Left lobe of liver (tissue), 2 donors: ENCODE measurements at places on chromosomes 7 and 10.

DNA sequence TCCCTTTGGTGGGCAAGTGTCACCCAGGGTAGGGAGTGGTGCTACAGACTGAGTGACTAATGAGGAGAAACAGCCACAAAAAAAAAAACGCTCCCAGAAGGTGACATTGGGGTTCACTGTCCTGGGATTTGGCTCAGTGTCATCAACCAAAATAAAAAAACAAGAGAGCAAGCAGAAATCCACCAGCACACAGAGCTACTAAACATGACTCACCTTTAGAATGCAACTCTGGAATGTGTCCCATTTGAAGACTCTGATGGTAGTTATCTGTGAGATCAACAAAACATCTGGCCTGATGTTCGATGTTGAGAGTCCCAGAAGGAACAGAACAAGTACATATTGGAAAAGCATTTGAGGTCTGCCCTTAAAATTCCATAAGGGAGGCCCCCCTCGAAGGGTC lies 200.3 kb upstream of the LYZL2 start:
- DNase-seq, result no peak

DNA sequence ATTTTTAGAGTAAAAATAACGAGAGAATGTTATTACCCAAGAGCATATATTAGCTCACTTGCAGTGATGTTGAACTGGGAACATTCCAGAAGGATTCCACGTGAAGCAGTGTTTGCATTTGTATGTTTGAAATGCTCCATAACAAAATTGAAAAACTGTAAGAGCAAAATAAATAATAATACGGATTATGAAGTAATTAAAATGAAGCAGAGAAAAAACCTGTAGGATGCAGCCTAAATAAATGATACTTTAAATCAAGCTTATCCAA lies 203.3 kb downstream of the BAMBI start:
- no peak for DNase-seq

GRCh38 chr7:139152149-139152548 lies 42.6 kb upstream of the ZC3HAV1 start:
- no peak for DNase-seq

DNA sequence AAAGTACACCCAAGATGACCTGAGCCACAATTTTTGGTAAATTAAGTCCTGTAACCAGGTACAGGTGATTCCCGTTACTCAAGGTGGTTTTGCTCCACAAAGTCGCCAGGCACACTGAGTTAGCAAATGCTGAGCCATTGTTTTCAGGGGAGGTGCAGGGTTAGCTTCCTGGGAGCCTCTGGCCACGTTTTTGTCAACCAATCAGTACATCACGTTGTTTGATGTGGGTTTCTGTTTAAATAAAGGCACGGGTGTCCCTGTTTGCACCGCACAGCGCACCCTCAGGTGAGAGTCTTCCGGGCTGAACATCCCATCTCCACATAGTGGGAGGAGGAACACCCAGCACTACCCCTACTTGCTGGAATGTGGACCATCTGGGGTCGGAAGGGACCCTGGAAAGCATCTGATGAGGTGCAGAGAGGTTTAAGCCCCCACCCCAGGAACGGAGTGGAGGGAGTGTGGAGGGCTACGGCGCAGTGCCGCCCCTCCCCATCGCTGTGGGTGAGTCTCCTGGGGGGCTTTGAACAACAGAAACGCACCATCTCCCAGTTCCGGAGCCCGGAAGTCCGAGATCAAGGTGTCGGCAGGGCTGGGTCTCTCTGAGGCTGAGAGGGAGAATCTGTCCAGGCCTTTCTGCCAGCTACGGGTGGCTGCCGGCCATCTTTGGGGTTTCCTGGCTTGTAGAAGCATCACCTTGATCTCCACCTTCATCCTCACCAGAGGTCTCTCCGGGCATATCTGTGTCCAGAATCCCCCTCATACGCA lies 42.5 kb downstream of the PRKAG2 start:
- no peak for DNase-seq

DNA sequence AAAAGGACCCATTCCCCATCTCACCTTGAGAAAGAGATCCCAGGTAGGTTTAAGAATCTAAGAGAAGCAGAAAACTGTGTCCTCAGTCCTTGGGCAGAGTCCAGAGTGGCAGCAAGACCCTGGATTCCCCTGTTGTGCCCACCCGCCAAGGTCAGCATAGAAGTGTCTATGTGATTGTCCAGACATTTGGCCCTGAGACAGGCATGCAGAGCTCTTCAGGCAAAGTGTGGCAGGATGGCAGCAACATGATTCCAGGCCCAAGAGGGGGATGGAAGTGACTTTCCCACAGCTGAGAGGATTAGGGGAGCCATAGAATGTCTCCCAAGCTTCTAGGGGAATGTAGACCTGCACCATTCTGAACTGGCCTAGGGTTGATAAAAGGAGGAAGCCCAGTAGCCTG lies 39.1 kb upstream of the OPALIN start:
- DNase-seq, result no peak
